ENCODE measurements at places on chromosomes 5 and 9.
A peak's percentile ranks its signal among the peaks of the same experiment; 100 is the strongest.

- peak; percentile 53 for DNase-seq
Measured at GRCh38 chr9:124743686-124744348, 27.3 kb downstream of the NR6A1 start.

GRCh38 chr9:90834828-90835595 is 33.4 kb downstream of the SYK start:
- no peak for DNase-seq

DNA sequence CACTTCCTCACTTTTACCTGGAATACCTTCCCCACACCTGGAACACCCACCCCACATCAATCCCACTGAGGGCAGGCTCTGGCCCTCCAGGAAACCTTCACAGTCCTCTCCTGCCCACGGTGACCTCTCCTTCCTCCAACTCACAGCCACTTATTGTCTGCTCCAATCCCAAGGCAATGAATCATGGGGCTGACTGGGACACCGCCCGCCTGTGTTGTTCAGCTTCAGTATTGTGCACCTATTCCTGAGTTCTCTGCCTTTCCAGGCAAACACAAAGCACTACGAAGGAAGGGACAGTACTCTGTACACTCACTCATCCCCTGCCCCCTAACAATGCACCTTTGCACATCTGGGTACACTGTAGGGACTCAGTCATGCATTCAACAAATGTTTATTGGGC is 7.3 kb downstream of the PCDH1 start:
- DNase-seq, result no peak

DNA sequence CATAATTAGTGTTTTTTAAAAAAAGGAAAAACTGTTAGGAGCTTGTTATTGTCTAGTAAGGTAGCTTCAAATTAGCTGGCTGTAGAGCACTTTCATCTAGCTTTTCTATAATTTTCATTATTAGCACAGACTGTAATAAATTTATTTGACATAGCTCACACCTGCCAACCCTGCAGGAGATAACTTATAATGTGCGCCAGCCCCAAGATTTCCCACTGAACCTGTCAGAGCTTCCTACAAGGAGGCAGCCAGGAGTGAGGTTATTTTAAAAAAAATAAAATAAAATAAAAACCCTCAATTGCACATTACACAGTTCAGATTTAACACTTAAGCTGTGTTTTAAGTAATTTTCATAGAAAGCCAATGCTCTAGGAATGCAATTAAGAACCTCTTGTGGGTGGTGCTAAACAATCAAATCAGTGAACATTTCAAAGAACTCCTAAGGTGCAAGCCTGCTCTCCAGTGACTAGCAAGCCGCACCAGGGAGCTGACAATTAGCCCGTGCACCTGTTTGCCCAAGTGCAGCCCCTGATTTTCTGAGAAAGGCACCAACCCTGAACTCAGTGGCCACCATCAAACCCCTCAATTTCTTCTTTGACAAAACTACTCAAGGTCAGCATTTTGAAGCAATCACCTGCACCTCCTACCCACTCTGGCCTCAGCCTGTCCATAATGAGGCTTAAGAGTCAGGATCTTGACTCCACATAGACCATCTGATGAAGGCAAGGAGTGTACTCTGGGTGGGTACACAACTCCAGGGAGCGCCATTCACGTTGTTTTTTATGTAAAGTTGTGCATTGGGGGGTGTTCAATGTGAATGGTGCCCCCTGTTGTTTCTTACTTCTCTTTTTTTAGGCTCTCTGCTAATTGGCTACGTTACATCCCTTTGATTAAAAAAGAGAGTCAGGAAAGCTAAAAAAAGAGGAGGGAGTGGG is 385.3 kb upstream of the WWC1 start:
- DNase-seq, result no peak

GRCh38 chr5:161086461-161086860 is 234.4 kb upstream of the ATP10B start:
- no peak for DNase-seq

DNA sequence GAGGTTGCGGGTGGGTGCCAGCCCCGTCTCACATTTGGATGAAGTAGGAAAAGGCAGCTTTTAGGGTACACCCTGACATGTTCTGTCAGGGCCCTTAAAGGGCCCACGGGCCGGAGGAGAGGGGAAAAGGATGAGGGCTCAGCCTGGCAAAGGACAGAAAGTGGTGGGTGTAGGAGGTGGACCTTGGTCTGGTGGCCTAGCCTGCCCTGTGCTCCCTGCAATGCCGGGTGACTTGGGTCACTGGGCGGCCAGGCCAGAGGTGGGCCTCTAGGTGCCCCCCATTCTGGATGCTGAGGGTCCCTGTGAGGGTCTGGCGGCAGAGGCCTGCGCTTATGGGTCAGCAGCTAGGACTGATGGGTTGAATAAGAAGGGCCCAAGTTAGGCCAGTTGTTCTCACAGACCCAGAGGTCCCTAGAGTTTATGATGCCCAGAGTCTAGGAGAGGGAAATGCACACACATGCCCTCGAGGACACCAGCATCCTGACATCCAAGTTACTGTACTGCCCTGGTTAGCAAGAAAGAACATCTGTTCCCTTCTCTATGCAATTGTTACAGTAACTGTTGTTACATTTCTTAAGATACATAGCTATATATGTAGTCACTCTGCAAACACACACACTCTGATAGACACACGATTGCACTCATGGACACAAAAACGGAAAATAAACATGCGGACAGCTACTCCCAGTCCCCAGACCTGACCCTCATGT is 12.5 kb downstream of the TRIM7 start:
- DNase-seq, result peak; percentile 27

DNA sequence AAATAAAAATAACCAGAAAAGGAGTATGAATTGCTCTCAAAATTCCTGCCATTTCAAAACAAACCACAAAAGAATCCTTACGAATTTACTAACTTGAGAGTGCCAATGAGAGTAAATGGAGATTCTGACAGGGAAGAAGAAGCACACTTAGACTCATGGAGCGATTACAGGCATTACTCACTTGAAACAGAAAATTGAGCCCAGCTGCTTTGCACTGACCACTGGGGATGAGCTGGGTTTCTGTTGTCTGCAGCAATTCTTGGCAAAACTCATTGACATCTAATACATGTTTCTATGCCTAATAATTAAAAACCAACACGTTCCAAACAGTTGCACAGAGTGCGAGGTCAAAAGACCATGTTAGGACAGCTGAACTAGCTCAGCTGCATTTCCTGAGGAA is 731.6 kb downstream of the DNAH5 start:
- no peak for DNase-seq

DNA sequence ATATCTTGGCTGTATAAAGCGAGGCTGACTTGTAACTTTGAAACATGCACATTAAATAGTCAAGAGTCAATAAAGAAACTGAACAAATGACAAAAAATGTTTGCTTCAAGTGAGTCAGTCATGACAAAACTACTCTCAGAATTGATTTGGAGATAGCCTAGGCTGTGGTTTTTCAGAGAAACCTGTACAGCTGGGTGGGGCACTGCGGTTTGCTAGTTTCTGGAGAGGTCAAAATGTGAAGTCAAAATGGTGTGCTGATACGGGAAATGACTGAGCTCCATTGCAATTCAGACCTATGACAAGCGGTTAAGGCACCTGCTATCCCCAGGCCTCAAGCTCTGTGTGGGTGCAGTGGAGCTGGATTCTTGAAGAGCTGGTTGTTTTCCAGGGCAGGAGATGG is 10.3 kb upstream of the CD180 start:
- no peak for DNase-seq

DNA sequence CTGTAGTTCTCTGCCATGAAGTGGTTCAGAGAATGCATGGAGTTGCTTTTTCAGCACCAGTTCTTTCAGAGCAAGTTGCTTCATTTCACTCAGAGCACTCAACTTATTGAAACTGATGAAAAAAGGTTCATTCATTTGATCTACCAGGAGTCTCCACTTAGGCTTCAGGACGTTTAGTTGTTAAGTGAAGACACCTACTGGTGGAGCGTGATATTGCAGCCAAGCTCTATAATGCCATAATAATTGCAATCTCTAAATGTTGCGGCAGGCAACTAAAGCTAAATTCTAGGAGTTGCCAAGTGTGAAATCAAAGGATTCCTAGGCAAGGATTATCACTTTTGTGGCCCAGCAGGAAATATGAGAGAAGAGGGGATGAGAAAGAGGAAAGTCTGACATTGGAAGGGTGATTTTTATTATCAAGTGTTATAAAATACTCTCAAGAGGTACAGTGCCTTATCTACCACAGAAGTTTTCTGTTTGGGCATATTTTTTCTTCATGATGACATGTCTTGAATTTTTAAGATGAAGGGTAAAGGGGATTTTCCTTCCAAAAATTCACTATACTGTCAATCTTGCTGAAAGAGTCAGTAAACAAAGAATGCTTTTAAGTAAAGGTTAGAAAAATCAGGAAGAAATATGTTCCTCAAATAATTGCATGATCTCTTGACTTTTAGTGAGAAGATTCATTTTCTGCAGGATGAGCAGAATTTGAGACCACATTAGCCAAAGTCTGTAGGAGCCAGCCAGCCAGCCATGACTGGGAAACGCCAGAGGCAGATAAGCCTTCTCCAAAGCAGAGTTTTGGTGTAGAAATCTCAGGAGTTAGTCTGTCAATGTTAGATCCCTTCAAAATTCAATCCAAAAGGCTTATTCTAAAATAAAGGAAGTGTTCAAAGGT is 83.4 kb downstream of the SH3PXD2B start:
- DNase-seq, result peak; percentile 48

DNA sequence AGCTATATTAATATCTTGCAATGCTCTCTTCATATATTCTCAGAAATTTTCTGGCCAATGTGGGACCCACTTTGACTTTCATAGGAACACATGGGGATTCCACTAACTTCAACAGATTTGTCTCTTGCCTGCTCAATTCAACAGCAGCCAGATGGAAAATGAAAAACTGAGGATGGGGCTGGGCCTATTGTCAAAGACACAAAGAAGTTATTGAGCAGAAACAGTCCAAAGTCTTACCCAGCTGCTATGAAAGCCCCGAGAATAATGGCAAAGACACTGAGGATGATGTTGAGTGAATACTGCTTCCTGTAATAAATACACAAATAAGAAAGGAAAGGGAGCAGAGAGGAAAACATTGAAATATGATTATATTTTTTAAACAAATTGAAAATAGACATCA is 32.6 kb downstream of the SLC35D2 start:
- no peak for DNase-seq

DNA sequence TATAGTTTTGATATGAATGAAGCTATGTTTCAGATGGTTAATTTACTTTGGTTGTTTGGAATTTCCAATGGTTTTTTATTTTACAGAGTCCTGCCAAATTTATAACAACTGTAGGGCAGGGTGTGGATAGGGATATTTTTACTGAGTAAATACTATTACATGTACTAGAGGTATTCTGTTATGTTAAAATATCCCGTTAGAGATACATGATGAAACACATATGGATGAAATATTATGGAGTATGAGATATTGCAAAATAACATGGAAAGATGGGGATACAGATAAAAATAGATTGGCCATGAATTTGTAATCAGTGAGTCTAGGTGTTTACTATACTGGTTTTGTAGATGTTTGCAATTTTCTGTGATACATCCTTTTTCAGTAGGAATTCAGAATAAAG is 76.7 kb downstream of the RAB24 start:
- DNase-seq, result no peak

- peak; percentile 16 for DNase-seq
Measured at GRCh38 chr5:65446682-65447081, 35.0 kb downstream of the ADAMTS6 start.

- peak; percentile 39 for DNase-seq
Measured at GRCh38 chr5:87392801-87393200, 19.9 kb downstream of the CCNH start.
